Suppressor macrophage (primary cell): ENCODE measurements at places on chromosomes 12 and 14.

DNA sequence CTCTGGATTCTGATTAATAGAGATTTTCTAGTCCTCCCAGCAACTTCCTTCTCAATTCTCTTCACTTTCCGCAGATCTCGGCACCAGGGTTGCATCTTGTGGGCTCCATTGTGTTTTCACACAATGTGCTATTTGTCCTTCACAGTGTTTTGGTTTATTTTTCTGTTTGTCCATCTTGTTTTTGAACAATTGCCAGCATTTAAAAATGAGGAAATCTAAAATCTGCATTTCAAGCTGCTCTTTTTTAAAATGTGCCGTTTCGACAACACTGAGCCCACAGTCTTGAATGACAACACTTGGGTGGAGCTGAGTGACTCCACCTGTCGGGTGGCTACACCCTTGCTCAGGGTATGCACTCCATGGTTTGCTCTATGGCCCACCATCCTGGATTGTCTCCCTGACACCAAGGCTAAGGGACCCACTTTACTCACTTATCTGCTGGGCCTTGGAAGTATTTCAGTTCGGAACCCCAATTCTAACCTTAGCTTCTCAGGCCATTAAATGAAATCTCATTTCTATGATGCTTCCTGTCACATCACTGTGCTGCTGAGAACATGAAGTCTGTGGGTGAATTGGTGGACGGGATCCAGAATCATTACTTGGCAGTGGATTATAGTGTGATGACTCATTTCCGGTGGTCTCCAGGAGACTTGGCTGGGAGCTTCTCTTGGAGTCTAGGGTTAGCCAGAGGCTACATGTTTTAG is 3.4 kb upstream of the MYRFL start:
- DNase-seq: no peak

DNA sequence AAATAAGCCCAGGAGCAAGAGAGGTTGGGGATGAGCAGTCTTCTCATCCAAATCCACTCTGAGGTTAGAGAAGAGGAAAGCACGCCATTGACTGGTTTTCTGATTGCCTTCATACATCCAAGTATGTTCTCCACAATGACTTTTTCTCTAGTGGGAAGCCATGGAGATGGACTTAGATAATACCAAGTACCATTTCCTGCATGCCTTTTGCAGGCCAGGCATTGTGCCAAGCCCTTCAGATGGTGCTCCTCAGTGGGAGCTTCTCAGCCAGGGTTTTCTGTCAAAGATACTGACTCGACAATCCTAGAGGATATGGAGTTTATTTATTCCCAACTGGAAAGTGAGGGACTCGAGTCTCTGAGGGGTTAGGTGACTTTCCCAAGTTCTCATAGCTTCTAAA is 218.0 kb downstream of the ZFP36L1 start:
- no peak for DNase-seq

GRCh38 chr14:89576960-89577359 is 159.9 kb upstream of the FOXN3 start:
- DNase-seq: no peak

DNA sequence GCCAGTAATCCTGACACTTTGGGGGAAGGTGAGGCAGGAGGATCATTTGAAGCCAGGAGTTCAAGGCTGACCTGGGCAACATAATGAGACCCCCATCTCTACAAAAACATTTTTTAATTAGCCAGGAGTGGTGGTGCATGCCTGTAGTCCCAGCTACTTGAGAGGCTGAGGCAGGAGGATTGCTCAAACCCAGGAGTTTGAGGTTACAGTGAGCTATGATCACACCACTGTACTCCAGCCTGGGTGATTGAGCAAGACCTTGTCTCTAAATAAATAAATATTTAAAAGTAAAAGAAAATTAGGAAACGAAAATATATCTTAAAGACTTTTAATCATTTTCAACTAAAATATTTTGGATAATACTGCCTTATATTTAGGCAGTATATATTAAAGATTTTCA is 25.9 kb downstream of the CKB start:
- no peak for DNase-seq

DNA sequence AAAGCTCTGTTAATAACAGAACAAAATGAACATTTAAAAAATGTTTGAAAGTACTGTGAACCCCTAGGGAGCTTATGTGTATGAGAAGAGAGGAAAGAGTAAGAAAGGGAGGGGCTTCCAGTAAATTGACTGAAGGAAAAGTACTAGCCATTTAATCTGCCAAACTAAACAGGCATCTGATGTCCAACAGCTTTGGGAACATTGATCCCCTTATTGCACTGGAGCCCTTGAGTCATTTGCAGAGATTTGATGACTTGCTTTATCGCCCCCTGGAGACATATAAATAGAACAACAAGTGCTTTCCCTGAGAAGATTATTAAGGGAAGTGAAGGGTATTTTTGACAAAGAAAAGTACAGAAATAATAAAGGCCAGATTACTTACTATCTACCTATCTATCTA is 319.3 kb upstream of the NOVA1 start:
- DNase-seq: no peak

GRCh38 chr12:61870658-61871484 is 389.3 kb upstream of the USP15 start:
- peak; percentile 35 for DNase-seq

DNA sequence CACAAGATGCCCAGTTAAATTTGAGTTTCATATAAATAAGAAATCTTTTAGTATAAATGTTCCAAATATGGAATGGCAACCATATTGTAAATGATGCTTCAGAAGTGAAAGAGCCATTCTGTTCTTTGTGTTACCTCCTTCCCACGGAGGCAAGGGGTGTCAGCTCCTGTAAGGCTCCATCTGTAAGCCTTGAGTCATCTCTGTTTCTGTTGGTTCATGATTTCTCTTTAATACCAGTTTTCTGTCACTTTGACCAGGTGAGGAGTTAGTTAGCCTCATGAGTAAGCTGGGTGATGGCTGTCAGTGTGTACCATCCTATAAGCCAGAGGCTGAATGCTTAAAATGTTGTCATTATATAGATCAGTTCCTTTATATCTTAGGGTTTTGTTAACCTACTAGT is 61.9 kb downstream of the TMEM30B start:
- no peak for DNase-seq

DNA sequence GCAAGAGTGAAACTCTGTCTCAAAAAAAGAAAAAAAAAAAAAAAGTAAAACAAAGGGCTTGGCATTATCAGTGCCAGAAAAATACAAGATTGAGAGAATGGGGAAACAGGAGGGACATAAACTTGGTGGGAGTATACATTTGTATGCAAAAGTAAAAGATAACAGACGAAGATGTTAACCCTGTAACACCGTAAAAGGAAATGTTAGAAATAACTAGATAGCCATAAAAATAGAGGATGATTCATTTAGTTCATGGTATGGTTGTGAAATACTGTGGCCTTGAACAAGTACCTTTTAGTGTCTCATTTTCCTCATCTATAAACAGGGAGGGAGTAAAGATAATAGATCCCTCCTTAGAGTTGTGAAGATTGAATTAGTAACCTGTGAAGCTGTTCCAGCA is 33.3 kb downstream of the ATP2A2 start:
- peak; percentile 59 for DNase-seq

DNA sequence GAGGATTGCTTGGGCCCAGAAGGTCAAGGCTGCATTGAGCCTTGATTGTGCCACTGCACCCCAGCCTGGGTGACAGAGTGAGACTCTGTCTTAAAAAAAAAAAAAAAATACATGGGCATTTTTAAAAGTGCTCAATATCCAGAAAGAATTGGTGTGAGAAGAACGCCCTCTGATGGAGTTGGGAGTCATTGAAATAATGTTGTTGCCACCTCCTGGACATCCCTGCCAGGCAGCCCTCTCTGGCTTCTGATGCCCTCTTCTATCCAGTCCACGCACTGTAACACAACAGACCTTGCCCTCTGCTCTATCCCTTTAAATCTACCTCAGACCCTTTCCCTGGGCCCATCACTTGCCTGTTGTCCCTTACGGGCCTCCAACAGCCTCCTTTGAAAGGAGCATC is 4.9 kb downstream of the PTGDR start:
- peak; percentile 40 for DNase-seq

GRCh38 chr12:56522411-56523193 is 982 bp downstream of the RBMS2 start:
- DNase-seq: no peak

- no peak for DNase-seq
These were observed 58.6 kb downstream of the GXYLT1 start for GRCh38 chr12:42086031-42086430.

DNA sequence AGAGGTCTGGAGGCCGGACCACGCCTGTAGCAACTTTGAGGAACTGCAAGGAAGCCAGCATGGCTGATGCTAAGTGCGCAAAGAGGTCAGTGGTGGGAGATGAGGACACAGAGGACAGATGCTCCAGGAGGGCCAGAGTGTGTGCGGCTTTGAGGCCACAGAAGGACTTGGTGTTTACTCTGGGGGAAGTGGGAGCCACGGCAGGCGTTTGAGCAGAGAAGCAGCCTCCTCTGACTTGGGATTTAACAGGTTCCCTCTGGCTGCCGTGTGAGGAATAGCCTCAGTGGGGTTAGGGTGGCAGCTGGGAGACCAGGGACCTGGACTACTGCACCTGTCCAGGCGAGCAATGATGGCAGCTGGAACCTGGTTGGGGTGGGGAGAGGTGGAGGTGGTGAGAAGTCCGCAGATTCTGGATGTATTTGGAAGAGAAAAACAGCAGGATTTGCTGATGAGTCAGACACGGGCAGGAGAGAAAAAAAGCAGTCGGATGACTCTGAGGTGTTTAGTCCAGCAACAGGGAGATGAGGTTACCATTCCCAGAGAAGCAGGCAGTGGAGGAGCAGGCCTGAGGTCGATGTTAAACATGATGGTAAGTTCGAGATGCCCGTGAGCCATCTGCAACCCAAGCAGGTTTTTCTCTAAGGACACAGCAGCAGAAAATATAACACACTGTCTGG is 143.5 kb downstream of the SCARB1 start:
- peak; percentile 62 for DNase-seq

DNA sequence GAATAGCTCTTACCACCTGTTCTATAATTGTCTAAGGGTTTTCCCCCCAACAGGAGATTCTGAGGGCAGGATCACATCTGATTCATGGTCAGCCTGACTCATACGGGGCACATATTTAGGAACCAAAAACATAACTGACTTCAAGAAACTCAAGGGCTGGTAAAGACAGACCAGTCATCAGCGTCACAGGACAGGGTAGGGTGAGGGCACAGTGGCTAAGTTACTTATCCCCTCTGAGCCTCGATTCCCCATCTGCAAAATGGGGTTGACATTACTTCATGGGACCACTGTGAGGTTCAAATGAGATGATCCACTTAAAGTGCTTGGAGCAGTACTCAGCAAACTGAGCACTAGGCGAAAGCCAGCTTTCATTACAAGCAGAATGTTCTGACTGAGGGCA is 606 bp downstream of the CINP start:
- peak; percentile 72 for DNase-seq

DNA sequence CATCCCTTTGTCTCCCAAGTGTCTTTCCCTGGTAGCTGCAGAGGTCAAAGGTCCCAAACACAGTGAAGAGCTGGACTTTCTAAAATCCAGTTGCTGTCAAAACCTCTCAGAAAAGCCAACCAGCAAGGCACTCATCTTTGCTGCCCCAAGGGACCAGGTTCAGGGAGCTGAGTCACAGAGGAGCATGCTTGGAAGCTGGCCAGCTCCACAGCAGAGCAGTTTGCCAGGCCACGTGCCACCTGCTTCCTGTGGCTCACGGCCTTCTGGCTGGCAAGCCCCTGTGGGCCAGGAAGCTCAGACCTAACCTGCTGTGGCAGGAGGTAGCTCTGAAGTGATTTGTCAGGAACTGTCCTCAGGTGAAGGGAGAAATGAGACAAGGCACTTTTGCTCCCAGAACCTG is 3.6 kb downstream of the ISCU start:
- peak; percentile 51 for DNase-seq

DNA sequence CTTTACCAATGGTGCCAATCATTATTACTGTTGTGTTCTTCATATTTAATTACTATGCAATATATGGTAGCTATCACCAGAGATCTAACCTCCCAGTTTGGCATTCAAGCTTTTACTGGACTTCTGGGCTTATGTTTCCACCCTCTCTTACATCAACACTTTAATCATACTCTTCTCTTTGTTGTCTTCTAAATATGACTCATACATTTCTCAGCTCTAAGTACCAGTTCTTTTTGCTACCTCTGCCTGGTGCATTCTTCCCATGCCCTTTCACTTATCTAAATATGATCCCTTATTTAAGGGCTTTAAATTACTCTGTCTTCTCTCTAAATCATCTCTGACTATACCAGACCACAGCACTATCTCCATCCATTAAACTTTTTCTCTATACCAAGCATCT is 246.1 kb upstream of the CCDC196 start:
- no peak for DNase-seq

DNA sequence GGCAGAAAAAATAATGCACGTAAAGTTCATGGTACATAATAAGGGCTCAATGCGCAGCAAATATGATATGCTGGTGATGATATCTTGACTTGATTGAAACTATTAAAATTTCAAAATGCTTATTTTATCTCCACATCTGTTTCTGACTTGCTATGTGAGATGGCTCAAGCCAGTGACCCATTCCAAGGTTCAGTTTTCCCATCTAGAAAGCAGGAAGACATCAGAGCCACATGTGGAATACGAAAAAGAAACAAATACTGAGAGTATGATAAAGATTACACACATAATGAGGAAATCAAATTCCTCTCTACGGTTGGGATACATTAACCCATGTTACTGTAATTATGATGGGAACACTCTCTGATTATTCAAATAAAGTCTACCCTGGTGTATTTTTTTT is 24.0 kb upstream of the TSPAN11 start:
- DNase-seq: no peak

DNA sequence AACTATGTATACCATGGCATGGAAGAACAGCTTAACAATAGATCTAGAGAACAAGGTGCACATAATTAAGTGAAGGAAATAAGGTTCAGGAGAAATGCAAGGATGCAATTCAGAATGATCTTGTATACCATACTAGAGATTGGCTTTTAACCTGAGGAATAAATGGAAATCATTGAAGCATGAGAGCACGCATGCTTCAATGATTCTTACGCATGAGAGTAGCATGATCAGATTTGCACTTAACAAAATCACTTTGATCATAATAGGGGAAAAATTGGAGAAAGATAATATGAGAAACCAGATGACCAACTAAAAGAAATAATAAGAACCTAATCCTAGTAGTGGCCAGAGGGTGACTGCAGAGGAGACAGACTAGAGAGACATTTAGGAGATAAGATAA is 133.3 kb upstream of the FSCB start:
- no peak for DNase-seq

- no peak for DNase-seq
These were observed 11.0 kb downstream of the MYRFL start for GRCh38 chr12:69836015-69836414.

DNA sequence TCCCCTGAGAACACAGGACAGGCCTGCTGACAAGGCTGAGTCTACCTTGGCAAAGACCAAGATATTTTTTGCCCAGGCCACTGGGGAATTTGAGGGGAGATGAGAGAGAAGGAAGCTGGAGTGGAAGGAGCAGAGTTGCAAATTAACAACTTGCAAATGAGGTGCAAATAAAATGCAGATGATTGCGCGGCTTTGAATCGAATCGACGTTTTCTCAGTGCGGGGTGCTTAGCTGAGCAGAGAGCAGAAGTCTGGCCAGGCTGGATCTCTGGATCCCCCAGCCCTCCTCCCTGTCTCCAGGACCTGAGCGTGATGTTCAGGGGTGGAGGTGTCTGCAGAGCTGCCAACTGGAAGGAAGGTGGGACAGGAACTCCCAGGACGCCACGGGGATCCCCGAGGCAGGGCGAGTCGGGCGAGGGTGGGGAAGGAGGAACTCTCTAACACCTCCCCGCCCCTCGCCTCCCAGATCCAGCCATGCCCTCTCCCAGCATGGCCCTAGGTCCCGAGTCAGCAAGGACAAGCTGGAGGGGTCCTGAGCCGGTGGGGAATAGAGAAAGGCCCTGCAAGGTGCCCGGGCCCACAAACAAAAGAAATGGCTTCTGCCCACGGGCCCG is 527 bp upstream of the CARMIL3 start:
- peak; percentile 37 for DNase-seq
